Cardiac fibroblast (primary cell): ENCODE measurements at places on chromosomes 2 and 18.

GRCh38 chr18:51266773-51267172 is 69.3 kb upstream of the MEX3C start:
- peak; percentile 26 for DNase-seq

GRCh38 chr18:55301824-55302166 is 286.2 kb downstream of the TCF4 start:
- no peak for DNase-seq

DNA sequence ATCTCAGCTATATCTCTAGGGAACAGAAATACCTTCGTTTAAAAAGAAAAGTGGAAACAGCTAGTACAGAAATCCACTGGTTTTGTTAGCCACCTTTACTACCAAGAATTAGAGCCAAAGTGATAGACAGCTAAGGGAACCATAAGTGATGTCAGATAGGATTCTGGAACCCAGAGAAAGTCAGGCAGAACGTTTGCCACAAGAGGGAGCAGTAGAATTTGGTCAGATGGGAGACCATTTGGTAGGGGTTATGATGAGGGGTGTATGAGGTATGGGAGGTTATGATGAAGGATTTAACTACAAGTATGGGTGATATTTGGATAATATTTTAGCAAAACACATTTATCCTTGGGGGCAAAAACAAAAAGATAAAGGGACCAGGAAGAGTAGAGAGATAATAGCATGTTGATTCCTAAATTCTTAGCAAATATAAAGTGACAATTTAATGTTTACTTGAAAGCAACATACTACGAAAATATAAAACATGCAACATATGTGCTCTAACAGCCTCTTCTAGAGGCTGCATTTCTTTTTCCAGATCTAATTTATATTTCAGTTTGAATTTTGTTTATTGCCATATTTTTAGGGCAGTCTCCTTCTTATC is 3.3 kb downstream of the SLC8A1 start:
- DNase-seq: peak; percentile 50

- DNase-seq: peak; percentile 98
Observed at GRCh38 chr18:68840554-68841263, 42.8 kb downstream of the CCDC102B start.

GRCh38 chr2:59899692-59900091 is 653.8 kb downstream of the BCL11A start:
- no peak for DNase-seq

GRCh38 chr2:212649646-212650045 is 111.0 kb upstream of the ERBB4 start:
- no peak for DNase-seq

GRCh38 chr18:78352910-78353309 is 626.7 kb upstream of the SALL3 start:
- no peak for DNase-seq

DNA sequence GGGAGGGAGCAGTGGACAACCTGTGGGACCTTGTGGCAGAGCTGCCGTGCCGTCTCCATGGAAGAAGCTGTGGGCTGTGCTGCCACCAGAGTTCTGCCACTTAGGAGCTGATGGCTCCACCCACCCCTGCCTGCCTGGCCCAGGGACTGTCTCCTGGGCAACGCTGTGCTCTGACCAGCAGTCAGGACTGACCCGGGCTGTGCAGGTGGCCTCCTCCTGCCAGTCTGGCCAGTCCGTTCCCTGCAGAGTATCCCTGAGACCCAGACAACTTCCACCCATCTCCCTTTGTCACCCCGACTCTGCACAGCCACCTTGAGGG is 12.8 kb downstream of the ASIC4 start:
- DNase-seq: no peak

DNA sequence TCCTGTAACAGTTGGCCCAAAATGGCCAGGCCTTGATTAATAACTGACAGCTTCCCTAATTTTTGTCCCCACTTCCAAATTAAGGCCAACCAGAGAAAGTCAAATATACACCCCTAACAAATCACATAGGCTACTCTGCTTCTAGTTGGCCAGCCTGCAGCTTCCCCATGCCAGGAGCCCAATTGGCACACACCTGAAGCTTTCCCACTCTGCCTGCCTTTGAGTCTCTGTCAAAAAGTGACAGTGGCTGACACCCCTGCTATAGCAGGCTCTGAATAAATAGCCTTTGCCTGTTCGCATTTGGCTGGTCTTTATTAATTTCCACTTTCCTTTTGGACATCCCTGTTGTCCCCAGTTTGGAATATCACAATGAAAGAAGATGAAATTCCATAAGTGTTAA is 256.6 kb upstream of the NCKAP5 start:
- DNase-seq: no peak
